ENCODE measurements at places on chromosomes 6 and 20. TPM values are rescaled to one million over a fixed set of nuclear protein-coding genes. Genes with fewer than 3 reads are reported as not detected.

GRCh38 chr6:154202339-154202738 is 154.3 kb downstream of the IPCEF1 start:
- no peak for DNase-seq

GRCh38 chr6:24093381-24093780 is 32.6 kb upstream of the NRSN1 start:
- peak; percentile 36 for DNase-seq

GRCh38 chr6:165557674-165558073 is 105.4 kb downstream of the PDE10A start:
- DNase-seq: no peak

- DNase-seq: no peak
Observed at GRCh38 chr20:6053064-6053775, 640 bp downstream of the LRRN4 start.

- peak; percentile 73 for DNase-seq
Observed at GRCh38 chr6:99905209-99906106, 88.6 kb downstream of the MCHR2 start.

- no peak for DNase-seq
Observed at GRCh38 chr20:24314053-24314452, 155.4 kb upstream of the SYNDIG1 start.

DNA sequence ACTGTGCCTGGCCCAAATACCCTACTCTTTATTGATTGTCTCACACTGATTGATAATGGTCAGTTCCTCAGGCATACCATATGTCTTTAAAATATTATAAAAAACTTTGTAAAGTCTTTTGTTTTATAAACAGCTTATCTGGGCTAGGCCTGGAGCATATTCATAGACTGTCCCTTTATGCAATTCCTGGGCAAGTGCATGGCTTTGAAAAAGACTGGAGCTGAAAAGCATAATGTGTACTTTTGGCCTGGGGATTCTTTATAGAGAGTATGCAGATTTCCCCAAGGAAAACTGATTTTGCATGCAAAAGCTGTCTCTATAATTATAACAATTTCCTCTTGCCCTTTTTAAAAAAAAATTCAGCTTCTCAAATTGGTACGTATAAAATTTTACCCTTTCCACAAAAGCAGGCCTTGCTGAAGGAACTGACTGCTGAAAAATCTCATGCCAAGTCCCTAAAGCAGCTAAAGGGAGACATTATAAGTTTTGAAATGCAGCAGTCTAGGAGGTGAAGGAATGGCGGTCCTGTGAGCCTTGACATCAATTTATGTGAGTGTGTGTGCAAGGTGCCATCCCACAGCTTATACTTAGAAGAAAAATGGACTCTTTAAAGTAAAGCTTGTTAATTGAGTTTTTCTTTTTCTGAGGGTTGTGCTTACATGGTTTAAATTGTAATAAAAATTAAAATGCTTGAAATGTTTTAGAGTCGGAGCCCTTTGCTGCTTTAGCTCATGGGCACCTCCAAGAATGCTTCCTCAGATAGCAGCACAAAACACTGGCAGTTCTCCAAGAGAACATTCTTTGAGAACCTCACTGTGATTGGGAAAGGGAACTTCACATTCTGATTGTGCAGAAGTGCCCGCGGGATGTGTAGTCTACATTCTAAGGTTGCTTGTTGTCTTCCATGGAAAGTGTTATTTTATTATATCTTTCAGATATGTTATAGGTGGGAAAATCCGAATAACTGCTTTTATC is 43.9 kb downstream of the PLCB4 start:
- DNase-seq: peak; percentile 39

Gene CPNE5
- total RNA-seq: 0.63 TPM

DNA sequence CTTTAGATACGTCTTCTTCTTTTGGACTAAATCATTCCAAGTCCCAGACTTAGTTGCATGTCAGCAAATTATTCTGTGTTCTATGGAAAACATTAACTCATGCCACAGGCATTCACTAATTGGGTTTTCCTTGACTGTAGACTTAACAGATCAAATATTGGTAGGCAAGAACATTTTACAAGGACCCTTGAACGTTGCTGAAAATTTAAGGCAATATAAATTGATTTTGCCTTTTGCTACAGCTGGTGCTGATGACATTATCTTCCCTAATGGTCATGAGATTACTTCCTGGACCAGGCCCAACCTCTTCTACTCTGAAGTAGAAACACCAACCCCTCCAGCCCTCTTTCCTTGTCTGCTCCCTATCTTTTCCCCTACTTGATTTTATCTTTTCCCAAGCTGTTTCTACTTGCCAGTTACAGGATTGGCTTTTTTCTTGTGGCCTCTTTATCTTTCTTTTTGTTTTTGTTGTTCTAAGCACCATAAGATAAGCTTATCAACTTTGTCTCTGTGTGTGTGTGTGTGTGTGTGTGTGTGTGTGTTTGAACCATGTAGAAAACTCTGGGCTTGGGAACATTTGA is 514.0 kb upstream of the SOX4 start:
- DNase-seq: peak; percentile 17

DNA sequence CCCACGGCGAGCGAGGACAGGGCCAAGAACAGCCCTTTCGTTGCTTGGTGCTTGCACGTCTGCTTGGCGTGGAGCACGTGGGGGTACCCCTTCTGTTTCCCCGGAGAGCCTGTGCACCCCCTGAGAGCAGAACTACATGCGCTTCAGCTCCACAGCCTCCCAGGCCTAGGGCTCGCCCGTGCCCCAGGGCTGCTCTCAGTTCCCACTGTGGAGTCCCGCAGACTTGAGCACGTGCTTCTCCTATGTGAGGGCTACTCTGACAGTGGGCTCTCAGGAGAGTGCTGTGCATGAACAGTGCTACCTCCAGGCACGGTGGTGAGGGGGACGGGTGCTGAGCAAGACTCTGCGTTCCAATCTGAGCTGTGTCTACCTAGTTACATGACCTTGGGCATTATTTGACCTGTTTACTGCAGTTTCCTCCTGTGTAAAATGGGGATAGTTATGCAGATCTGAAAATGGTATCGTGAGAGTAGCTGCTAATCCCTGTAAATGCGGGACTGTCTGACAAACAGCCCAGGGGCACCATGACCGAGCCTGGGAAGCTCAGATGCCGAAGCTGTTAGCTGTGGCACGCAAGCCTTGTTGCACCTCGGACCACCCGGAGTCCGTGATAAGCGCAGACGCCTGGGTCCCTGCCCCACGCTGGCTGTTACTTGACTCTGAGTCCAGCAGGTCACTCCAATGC is 82.4 kb downstream of the IRF4 start:
- no peak for DNase-seq

- DNase-seq: no peak
Observed at GRCh38 chr6:140609956-140610355, 1235.5 kb upstream of the CITED2 start.

All from GM23248 (cell line).